Stimulated activated CD8-positive, alpha-beta memory T cell treated with anti-CD3 and anti-CD28 coated beads, Interleukin-15, amount 100 ng/mL, for 4 hours (primary cell): ENCODE measurements at places on chromosomes 12 and 14.

- no peak for DNase-seq
Observed at GRCh38 chr12:108446766-108447165, 68.3 kb upstream of the FICD start.

GRCh38 chr14:76500011-76500410 lies 124.1 kb downstream of the ESRRB start:
- no peak for DNase-seq

DNA sequence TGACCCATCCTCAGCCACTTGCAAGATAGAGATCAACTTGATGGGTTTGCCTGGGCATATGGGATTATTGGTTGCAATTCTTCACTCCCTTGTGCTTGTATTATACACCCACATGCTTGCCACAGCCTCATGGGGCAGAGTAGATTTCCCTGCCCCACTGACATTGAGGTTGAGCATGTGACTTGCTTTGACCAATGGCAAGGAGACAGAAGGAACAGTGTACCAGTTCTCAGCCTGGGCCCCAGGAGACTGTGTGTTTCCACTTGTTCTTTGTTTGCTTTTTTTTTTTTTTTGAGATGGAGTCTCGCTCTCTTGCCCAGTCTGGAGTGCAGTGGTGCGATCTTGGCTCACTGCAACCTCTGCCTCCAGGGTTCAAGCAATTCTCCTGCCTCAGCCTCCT lies 31.8 kb downstream of the CALM1 start:
- no peak for DNase-seq

DNA sequence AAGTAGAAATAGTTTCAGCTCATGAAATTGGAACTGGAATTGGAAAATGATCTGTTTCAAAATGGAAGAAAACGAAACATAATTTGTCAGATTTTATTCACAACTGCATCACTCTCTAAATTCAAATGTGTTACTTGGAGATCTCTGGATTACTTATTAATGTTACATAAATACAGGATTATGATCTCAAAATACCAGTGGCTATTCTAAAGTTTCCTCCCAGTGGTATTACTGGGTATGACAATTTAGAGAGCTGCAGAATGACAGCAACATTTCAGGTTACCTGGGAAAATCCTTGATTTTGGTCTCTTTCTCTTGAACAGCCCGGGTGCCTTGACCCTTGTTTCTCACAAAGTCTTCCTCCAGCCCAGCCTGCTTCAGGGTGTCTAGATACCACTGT lies 14.2 kb downstream of the FAM161B start:
- DNase-seq: no peak

DNA sequence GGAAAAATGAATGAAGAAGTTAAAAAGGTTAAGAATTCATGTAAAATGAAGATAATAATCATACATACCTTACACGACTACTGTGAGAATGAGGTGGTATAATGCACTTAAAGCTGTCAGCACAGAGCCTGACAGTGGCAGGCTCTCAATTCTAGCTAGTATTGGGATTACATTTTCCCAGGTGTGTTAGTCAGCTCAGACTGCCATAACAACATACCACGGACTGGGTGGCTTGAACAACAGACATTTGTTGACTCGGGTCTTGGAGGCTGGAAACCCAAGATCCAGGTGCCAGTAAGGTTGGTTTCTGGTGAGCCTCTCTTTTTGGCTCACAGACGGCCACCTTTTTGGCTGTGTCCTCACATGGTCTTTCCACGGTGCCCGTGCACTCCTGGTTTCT lies 167.8 kb downstream of the CHST11 start:
- DNase-seq: no peak

DNA sequence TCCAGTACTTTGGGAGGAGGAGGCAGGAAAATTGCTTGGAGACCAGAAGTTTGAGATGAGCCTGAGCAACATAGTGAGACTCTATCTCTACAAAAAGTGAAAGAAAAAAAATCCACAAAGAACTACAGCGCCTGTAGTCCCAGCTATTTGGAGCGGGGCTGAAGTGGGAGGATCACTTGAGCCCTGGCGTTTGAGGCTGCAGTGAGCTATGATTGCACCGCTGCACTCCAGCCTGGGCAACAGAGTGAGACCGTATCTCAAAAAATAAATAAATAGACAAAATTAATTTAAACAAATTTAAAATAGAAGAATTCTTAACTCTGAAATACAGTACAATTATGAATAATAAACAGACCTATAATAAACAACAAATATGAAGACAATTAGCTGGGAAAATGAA lies 40.9 kb downstream of the ATL1 start:
- no peak for DNase-seq

DNA sequence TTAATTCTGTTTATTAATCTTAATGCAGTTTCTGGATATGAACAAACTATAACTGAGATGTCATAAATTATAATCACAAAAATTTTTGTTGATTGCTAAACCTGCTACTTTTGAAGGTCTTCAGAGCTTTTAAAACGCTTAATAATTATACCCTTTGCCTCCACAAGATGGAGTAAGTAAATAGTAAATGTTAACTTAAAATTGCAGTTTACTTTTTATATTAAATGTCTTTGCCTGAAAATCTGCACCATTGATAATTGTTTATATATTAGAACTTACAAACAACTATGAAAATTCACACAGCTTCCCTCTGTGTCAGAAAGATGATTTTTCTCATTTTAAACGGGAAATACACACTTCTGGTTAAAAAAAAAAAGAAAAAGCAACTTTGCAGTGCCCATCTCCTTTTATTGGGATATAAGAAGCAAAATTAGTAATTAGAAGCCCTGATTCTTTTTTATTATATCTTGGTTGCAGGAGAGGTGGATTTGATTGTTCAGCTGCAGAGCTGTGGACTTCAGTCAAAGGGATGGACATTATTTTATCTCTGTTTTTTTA lies 35.6 kb downstream of the SCFD1 start:
- no peak for DNase-seq

- DNase-seq: no peak
Observed at GRCh38 chr14:101817501-101818001, 56.0 kb downstream of the PPP2R5C start.

DNA sequence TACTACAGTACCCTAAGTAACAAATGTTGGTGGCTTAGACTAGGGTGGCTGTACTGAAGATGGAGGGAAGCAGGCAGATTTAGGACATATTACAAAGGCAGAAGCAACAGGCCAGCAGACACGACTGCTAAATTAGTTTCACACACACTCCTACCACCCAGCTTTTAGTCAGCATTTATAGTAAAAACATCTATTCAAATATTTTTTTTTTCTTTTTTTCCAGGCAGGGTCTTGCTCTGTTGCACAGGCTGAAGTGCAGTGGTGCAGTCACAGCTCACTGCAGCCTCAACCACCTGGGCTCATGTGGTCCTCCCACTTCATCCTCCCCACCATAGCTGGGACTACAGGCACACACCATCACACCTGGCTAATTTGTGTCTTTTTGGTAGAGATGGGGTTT lies 72.9 kb downstream of the CDK17 start:
- no peak for DNase-seq

- DNase-seq: no peak
Observed at GRCh38 chr12:56375598-56376434, 13.2 kb upstream of the APOF start.

DNA sequence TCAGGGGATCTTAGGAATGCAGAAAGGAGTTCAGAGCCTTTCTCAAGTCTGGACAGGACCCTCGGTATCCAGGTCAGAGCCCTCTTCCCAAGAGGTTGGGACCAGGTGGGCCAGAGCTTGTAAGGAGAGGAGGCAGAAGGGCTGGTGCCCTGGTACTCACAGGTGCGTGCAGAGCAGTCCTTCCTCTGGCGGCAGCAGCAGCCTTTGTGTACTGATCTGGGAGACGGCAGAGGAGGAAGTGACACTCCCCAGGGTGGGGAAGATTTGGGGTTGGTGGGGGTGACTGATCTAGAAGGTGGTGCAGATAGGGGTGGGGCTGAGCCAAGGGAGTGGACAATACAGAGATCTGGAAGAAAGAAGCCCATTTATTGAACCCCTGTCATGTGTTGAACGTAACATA lies at the start of gene ITGB7:
TSS of gene ITGB7 (minus strand) at position 210 of the 400 bp plus-strand sequence. CDS start 6,808 bp downstream, outside the sequence.
- no peak for DNase-seq

- DNase-seq: no peak
Observed at GRCh38 chr14:80291101-80291500, 79.8 kb upstream of the DIO2 start.

GRCh38 chr12:94244165-94245133 lies 96.1 kb downstream of the PLXNC1 start:
- DNase-seq: peak; percentile 23
